ENCODE measurements at places on chromosomes 6 and 20.

DNA sequence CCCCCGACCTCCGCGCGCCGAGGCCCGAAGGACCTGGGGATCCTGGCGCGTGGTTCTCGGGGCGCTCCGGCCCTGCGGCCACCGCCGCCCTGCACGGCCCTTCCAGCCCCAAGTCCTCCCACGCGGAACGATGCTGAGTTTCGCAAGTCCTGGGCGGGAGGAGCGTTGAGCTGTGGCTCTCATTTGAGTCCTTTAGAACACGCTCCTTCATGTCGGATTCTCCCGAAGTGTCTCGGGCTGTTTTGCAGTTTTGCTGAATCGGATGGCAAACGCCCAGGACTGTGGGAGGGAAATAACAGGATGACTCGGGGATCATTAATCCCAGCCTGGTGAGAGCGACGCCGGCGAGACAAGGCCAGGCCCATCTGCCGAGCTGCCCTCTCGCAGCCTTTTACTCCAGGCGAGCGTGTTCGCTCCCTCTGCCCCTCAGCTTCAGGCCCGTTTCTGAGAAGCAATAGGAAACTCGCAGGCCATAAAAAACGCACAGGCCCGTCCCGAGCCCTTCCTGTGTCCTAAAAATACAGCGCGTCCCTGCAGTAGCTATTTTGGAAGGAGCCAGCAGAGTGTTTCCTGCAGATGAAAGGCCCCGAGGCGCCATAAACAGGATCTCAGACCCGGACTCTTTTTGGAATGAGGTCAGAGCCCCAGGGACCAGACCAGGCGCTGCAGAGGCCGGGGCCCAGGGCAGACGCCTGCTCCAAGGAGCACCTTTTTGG lies 153.5 kb downstream of the DLL1 start:
- H3K4me1 ChIP-seq = peaks cover 20% of the 10 kb centered on the region
- no peaks in the 10 kb centered on the region for H3K36me3 ChIP-seq
- no peak overlapping the region for H3K4me3 ChIP-seq
- DNase-seq = no peak
- no peaks in the 10 kb centered on the region for H3K27me3 ChIP-seq

- peaks cover 30% of the 10 kb centered on the region for H3K36me3 ChIP-seq
- no peak overlapping the region for H3K4me3 ChIP-seq
- H3K27ac ChIP-seq = no peak overlapping the region
- H3K27me3 ChIP-seq = no peaks in the 10 kb centered on the region
Observed at GRCh38 chr20:478949-479429, 16.7 kb upstream of the TBC1D20 start.

GRCh38 chr20:24708411-24709295 lies 239.2 kb downstream of the SYNDIG1 start:
- no peak for DNase-seq
- no peaks in the 10 kb centered on the region for H3K27me3 ChIP-seq
- H3K36me3 ChIP-seq = no peaks in the 10 kb centered on the region
- H3K4me3 ChIP-seq = no peak overlapping the region
- no peak overlapping the region for H3K27ac ChIP-seq
- no peaks in the 10 kb centered on the region for H3K4me1 ChIP-seq

- no peaks in the 10 kb centered on the region for H3K36me3 ChIP-seq
- H3K4me3 ChIP-seq = no peak overlapping the region
- H3K27ac ChIP-seq = no peak overlapping the region
- no peak for DNase-seq
Observed at GRCh38 chr20:40251284-40251932, 437.6 kb downstream of the MAFB start.

GRCh38 chr6:134467620-134468019 lies 149.7 kb upstream of the SGK1 start:
- H3K27ac ChIP-seq = no peak overlapping the region
- H3K36me3 ChIP-seq = no peaks in the 10 kb centered on the region
- no peak for DNase-seq
- H3K4me3 ChIP-seq = no peak overlapping the region

DNA sequence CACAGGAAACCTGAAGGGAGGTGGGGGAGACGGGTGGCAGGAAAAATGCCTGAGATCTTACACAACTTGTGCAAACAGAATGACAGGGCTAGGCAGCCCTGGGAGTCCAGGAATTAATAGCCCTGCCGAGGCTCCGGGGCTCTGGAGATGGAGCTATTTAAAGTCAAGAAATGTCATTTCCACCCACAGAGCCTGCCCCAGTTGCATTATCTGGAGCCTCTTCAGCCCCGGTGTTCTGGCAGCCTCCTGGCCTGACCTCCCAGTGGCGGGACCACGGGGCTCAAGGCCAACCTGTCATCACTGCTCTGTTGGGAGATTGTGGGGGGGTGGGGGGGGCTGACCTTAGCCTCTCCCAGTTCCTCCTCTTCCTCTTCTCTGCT lies 28.5 kb upstream of the SCUBE3 start:
- no peak overlapping the region for H3K4me3 ChIP-seq
- no peak for DNase-seq
- H3K36me3 ChIP-seq = no peaks in the 10 kb centered on the region
- H3K27me3 ChIP-seq = no peaks in the 10 kb centered on the region

- no peaks in the 10 kb centered on the region for H3K27me3 ChIP-seq
- no peak for DNase-seq
- H3K4me3 ChIP-seq = no peak overlapping the region
- no peaks in the 10 kb centered on the region for H3K4me1 ChIP-seq
- no peaks in the 10 kb centered on the region for H3K36me3 ChIP-seq
Observed at GRCh38 chr20:16861708-16862107, 113.5 kb downstream of the OTOR start.

DNA sequence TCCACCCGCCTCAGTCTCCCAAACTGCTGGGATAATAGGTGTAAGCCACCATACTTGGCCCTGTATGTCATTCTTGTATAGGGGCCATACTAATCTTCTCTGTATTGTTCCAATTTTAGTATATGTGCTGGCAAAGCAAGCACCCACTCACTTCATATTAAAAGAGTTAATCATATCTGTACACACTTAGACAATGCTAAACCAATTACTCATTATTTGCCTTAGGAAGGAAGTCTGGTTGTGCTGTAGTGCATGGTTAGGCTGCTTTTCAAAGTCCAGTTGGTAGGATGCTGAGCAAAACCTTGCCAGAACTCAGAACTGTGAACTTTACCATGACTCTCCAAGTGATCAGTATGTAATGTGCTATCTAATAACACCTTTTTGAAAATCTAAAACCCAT lies 88.6 kb downstream of the LIN28B start:
- H3K27ac ChIP-seq = no peak overlapping the region
- H3K4me3 ChIP-seq = no peak overlapping the region
- DNase-seq = no peak

DNA sequence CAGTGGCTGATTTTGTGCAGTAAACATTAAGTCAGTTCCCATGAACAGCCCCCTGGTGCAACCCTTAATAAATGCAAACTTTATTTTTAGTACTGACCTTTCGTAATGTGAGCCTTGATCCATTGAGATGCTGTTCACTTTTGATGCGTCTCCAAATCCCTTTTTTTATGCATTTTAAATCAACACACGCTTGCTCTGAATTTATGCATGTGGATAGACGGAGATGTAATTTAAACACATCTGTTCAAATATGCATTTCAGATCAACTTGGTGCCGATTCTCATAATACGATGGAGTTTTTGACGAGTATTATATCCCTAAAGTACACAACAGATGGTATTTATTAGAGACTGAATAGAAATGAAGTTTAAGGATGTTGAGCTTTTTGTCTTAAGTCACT lies 505.7 kb downstream of the CDKAL1 start:
- no peak overlapping the region for H3K27ac ChIP-seq
- no peak overlapping the region for H3K4me3 ChIP-seq
- no peaks in the 10 kb centered on the region for H3K27me3 ChIP-seq
- no peak for DNase-seq

DNA sequence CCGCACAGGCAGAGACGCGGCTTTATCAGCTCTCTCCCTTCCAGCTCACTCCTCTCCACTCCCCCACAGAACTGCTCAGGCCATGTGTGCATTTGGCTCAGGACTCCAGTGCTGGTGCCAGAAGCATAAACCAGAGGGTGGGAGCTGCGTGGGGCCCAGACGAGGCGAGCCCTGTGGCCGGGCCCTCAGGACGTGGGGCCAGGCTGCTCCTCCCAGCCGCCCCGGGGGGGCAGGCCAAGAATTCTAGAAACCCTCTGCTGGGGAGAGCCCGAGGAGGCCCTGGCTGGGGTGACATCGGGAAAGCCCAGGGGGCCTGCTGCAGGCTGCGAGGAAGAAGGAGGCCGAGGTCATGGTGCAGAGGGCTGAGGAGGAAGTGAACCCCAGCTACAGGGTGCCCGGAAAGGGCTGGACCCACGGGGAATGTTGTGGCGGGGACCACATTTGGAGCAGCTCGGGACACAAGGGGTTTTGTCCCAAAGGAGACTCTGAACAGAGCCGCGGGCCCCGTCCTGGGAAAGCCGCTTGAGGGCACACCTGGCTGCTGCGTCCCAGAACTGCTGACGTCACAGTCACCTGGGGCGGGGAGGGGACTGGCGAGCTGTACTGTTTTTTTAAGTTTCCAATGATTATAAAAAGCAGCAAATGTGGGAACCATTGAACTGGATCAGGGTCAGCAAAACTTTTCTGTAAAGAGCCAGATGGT lies 107.1 kb downstream of the BANF2 start:
- H3K27ac ChIP-seq = peak overlapping the region; percentile 85
- peaks cover 41% of the 10 kb centered on the region for H3K4me1 ChIP-seq
- no peaks in the 10 kb centered on the region for H3K36me3 ChIP-seq
- no peak overlapping the region for H3K4me3 ChIP-seq
- no peak for DNase-seq

DNA sequence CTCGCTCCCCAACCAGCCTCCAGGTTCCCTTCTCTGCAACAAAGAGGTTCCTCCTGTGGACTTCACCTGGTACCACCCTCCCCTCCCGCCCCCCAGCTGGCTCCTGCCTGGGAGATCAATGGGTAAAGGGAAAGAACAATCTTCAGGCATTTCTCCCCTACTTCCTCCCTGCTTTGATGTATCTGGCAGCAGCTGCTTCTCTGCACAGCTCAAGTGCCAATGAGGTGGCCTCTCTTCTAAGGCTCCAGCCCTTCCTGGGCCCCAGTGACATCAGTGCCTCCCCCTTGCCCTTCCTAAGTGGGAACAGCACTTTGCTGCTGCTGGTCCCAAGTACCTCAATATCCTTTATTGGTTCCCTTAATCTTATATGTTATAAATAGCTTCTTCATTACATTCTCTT lies 23.5 kb downstream of the MOCS1 start:
- H3K36me3 ChIP-seq = no peaks in the 10 kb centered on the region
- H3K27me3 ChIP-seq = no peaks in the 10 kb centered on the region
- DNase-seq = no peak
- no peaks in the 10 kb centered on the region for H3K4me1 ChIP-seq
- H3K4me3 ChIP-seq = no peak overlapping the region

- H3K27me3 ChIP-seq = no peaks in the 10 kb centered on the region
- no peaks in the 10 kb centered on the region for H3K36me3 ChIP-seq
- no peak overlapping the region for H3K27ac ChIP-seq
- no peak overlapping the region for H3K4me3 ChIP-seq
Observed at GRCh38 chr6:14048837-14049236, 68.7 kb upstream of the CD83 start.

GRCh38 chr20:57658833-57659516 lies 38.7 kb upstream of the ZBP1 start:
- no peak overlapping the region for H3K4me3 ChIP-seq
- no peak for DNase-seq
- no peaks in the 10 kb centered on the region for H3K27me3 ChIP-seq
- peaks cover 54% of the 10 kb centered on the region for H3K4me1 ChIP-seq

DNA sequence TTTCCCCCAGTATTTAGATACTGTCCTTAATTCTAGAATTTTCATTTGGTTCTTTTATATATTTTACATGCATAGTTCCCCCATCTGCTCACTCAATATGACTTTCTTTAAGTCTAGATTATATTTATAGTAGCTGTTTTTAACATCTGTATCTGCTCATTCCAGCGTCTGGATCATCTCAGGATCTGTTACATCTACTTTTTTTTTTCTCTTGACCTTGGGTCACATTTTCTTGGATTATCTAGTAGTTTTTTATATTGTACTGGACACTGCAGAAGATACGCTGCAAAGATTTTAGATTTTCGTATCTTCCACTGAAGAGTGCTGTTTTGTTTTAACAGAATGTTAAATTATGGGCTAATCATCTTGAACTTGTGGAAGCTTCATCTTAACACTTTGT lies 20.7 kb downstream of the RAB22A start:
- peaks cover 17% of the 10 kb centered on the region for H3K4me1 ChIP-seq
- H3K36me3 ChIP-seq = no peaks in the 10 kb centered on the region
- H3K4me3 ChIP-seq = no peak overlapping the region

GRCh38 chr20:24738058-24738775 lies 210.9 kb upstream of the CST7 start:
- no peaks in the 10 kb centered on the region for H3K4me1 ChIP-seq
- H3K36me3 ChIP-seq = no peaks in the 10 kb centered on the region
- DNase-seq = no peak
- no peak overlapping the region for H3K27ac ChIP-seq

DNA sequence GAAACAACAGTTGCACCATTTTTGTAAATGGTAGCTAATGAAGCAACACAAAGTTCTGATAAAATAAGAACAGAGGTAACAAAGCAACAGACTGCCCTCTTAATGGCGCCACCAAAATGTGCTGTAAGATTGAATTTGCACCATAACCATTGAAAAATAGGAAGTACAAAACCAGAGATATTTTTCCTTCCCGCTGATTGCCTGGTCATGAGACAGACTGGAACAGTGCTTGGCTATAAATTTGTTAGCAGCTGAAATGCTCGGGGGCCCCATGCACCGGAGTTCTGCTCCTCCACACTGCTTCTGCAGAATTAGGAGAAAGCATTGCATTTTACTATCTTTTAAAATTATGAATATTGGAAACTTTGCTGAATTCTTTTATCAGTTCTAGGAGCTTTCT lies 164.4 kb upstream of the QKI start:
- H3K27ac ChIP-seq = no peak overlapping the region
- DNase-seq = no peak
- H3K4me3 ChIP-seq = no peak overlapping the region

- no peaks in the 10 kb centered on the region for H3K27me3 ChIP-seq
- H3K4me3 ChIP-seq = no peak overlapping the region
- H3K4me1 ChIP-seq = no peaks in the 10 kb centered on the region
- no peak overlapping the region for H3K27ac ChIP-seq
- H3K36me3 ChIP-seq = no peaks in the 10 kb centered on the region
Observed at GRCh38 chr20:58528412-58528811, 13.2 kb upstream of the APCDD1L start.

DNA sequence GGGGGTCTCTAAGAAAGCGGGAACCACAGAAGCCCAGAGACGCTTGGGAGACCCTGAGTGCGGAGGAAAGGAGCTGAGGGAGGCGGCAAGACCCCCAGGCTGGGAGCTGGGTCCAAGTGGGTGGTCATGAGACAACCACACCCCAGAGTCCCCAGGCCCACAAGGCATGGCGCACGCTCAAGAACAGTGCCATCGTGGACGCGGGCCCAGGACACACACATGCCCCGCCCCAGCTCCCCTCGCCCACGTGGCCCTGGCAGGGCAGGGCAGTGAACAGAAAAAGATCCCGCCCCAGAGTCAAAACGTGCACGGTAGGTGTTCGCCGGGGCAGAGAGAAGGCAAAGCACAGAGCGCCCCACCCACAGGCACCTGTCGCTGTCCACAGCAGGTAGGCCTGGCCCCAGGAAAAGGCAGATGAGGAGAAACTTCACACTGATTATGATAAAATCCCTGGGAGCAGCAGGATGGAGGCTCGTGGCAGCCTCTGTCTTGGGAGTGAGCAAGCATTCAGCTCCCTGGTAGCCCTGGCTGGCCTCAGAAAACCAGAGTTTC lies 50.0 kb downstream of the BPIFB1 start:
- no peak overlapping the region for H3K4me3 ChIP-seq
- H3K36me3 ChIP-seq = no peaks in the 10 kb centered on the region
- no peaks in the 10 kb centered on the region for H3K27me3 ChIP-seq
- H3K27ac ChIP-seq = no peak overlapping the region
- no peak for DNase-seq

GRCh38 chr20:23298155-23298554 lies 52.4 kb upstream of the NXT1 start:
- H3K27me3 ChIP-seq = no peaks in the 10 kb centered on the region
- no peaks in the 10 kb centered on the region for H3K4me1 ChIP-seq
- H3K4me3 ChIP-seq = no peak overlapping the region
- H3K27ac ChIP-seq = no peak overlapping the region
- no peaks in the 10 kb centered on the region for H3K36me3 ChIP-seq
